Stimulated activated CD4-positive, alpha-beta T cell treated with anti-CD3 and anti-CD28 coated beads, Interleukin-1b, Interleukin-23, amount 100 ng/mL, for 1 hour (primary cell): ENCODE measurements at places on chromosomes 2 and 18.

DNA sequence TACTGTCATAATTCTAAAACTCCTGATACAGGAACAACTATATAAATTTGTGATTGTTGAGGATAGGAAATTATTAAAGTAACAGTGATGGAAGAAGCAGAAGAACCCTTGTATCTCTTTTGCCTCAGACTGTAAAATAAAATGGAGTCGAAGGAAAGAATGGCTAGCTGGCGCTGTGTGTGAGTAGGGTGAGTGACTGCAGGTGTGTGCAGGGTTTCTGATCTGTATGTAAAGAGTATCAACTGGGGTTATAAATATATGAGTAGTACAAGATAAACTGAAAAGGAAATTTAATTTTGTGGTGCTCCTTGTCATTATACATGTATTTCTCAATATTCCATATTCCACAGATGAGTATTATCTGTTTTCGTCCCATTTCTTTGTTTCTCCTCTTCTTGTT is 15.2 kb downstream of the POLI start:
- no peak for DNase-seq

- DNase-seq, result no peak
These were observed 308.3 kb downstream of the SETBP1 start for GRCh38 chr18:44988821-44989587.

GRCh38 chr2:30157616-30158015 is 10.8 kb downstream of the YPEL5 start:
- no peak for DNase-seq

DNA sequence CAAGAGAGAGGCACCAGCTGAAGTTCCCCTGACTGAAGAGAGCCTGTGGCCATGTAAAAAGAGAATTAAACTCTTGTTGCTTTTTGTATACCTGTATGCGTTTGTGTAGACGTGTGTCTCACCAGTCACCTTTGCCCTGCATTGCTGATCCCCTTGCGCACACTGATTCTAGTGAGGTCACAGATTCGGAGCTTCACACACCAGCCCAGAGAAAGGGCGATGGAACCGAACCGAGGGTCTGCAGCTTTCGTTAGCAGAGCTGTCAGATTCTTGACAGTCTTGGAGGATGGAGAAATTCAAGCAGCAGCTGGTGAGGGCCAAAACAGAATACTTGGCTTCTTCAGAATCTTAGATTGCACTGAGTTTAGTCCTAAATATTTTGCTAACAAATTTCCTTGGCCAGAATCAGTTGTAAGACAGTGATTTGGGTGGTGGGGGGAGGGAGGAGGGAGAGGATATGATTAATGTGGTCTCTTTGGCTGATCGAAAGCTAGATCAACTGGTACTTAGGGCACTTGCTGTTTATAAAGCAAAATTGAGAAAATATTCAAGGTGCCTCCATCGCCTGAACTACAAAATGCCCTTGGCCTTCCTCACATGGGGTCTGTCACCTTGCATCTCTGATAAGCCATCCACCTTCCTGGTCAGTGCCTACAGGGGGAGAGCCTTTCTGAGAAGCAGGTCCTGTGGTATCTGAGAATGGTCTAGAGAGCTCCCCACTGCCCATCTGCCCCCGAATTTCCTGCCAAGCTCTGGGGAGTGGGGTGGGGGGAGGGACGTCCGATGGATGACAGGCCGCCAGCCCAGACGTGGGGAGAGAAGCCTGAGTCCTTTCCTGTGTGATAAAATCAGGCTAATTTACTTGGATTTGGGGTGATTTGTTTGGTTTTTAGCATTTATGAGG is 123.5 kb downstream of the CABLES1 start:
- no peak for DNase-seq

GRCh38 chr2:186537019-186537418 is 51.0 kb downstream of the ZC3H15 start:
- no peak for DNase-seq

DNA sequence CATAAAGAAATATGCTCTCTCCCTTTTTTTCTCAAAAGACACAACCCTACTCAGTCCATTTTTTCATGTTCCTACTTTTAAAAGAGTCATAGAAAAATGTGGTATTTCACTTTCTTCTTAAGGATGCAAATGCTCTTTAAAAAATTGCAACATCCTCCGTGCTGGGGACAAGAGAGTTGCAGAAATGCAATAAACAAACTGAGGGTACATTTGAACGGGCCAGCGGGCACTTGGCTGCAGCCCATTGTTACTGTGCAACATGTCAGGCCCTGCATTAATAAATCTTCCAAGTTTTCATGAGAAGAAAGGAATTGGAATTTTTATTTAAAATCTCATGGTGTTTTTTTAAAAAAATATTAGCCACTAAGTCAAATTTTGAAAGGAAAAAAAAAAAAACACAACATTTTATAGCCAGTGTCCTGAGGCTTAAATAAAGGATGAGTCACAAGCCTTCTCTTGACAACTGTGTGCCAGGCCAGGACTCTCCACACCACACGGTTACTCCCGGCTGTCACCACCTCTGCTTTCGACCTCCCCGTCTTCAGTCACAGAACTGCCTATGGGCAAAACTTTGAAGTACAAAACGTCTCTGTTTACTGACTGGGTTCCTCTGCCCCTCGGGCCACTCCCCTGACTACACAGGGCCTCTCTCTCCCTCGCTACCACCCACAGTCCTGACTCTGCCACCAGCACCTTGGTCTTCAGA is 57.5 kb upstream of the MFF start:
- no peak for DNase-seq

DNA sequence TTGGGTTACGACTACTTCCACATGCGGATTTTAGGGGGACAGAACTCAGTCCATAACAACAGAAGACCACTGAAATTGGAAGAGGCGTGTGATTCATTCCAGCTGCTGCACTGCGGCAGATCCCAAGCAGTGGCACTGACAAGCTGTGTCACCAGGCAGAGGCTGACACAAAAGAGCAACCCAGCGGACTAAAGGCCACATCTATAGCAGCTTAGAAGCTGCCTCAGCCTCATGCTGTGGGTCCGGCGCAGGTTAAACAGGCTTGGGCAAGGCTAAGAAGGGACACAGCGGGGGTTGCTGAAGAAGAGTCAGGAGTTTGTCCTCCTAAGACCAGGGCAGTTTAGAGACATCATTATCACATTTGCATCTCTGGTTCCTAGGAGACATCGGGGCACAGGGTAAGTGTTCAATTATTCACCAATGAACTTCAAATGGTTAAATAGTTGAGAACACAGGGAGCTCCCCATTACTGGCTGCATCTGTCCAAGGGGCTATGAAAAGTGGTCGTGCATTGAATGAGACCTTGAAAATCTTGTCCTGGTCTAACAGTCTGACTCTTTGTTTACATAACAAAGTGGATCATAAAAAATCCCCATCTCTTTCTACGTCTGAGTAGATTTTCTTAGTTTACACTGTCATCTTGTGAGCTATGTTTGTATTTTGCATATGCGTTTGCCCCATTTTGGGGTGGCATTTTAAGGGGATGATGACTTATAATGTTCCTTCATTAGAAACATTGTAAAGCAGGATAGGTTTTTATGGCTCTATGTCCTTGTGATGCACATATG is 162.3 kb upstream of the TRIB2 start:
- DNase-seq, result no peak

DNA sequence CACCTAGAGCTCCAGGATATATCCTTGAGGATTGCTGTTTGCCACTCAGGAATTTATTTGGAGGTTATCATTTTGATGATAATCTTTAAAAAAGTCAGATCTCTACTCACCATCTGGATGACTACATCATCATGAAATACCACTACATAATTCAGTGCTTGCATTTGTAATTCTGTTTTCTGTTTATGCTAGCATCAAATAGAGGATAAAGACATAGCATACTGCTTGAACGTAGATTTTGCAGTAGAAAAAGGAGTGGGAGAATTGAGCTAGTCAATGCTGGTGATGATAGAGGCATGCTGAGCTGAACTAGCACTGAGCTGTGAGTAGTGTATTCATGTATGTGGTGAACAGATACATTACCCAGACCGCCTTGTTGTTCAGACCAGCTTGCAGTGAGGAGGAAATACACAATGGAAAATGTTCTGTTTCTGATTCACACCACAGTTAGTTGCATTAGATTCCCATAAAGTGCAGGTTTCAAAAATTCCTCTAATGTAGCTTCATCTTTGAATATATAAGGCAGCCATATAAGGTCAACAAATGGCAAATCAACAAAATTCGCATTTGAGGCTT is 68.8 kb upstream of the CDC42EP3 start:
- no peak for DNase-seq

DNA sequence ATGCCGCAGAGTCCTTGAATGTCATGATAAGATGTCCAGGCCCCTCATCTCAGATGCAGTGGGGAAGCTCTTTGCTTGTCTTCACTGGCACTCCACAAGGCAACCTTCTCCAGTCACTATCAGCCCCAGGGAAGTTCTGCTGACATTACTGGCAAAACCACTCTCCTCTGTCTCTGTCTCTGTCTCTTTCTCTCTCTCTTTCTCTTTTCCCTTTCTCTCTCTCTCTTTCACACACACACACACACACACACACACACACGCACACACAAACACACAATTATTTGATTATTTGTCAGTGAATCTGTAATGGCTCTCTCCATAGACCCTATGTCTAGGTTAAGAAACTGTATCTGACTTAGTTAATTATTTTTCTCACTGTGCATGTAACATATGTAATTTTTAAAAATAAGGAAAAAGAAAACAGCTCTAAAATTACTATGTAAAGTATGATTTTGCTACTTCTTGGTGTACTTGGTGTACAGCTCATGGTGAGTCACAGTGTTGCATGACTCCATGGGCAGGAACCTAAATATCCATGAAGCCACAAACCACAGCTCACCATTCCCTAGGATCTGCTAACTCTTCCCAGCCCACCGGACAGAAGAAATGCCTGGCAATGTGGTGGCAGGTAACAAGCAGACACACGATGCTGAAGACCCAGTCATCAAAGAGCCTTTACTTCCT is 594.9 kb upstream of the ID2 start:
- DNase-seq, result no peak

DNA sequence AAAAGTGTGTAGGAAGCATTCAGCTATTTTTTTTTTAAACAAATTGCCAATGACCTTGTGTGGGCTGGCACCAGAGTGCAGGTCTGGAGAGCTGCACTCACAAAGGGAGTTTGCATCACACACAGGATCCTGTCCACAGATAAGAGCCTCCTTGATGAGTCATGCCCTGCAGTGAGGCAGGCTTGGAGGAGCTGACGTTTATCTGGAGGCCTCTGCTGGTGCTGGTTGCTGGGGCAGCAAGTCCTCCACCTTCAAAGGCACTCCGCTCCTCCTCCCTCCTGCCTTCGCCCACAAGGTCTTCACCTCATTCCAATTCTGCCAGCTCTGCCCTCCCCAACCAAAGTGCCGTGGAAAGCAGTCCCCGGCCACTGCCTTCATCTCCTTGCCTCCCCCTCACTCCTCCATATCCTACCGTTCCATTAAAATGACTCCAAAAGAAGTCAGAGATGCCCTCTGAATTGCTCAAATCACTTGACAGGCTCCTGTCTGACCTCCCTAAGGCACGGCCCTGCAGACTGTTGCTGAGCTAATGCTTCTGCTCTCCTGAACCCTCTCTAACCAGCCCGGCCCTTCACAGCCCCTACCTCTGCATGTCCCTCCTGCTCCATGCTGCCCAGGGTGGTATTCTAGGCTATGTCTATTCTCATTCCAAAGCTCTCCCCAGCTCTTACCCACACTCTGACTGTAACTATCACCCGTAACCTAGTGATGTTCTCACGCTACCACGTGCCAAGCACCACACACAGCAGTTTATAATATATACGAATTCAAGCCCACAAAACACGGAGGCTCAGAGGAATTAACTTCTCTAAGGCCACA is 30.9 kb downstream of the LONRF2 start:
- peak; percentile 4 for DNase-seq

GRCh38 chr2:69817729-69818501 is 11.5 kb upstream of the GMCL1 start:
- no peak for DNase-seq

- no peak for DNase-seq
These were observed 96.0 kb downstream of the HNMT start for GRCh38 chr2:138060301-138060635.

DNA sequence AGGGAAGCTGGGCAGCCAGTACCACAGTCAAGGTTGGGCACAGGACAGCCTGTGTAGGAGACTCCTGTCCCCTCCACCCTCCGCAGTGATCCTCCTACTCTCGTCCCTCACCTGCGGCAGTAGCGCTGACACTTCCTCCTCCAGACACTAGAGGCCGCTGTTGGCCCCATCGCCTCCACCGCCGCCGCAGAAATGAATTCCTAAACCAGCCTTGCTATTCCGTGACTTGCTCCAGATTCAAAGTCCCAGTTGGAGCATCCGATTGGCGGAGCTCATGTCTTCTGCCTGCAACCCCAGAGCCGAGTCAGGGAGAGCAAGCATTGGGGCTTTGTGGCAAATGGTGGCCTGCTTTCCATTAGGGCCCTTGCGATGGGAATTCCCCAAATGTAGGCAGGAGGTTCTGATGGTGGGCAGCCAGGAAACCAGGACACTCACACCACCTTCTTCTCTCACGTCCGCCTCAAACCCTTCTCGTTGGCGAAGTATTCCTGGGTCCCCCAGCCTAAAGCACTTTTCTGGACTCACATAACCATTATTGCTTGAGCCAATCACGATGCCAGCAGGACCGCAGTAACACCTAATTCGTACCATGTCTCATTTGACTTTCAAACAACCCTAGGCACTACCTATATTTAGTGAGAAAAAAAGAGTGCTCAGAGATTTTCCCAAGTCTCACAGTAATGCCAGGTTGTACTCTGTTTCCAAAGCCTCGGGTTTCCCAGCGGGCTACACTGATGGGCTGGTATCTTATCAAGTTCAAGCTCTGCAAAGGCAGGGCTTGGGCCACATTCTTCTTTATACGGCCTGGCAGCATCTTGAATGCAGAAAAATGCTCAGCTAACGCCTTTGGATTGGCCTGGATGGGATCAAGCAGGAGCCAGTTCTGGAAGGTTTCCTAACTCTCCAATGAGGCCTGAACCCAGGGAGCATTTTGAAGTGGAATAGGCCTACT is 1.2 kb upstream of the DNAJB2 start:
- DNase-seq, result peak; percentile 42

DNA sequence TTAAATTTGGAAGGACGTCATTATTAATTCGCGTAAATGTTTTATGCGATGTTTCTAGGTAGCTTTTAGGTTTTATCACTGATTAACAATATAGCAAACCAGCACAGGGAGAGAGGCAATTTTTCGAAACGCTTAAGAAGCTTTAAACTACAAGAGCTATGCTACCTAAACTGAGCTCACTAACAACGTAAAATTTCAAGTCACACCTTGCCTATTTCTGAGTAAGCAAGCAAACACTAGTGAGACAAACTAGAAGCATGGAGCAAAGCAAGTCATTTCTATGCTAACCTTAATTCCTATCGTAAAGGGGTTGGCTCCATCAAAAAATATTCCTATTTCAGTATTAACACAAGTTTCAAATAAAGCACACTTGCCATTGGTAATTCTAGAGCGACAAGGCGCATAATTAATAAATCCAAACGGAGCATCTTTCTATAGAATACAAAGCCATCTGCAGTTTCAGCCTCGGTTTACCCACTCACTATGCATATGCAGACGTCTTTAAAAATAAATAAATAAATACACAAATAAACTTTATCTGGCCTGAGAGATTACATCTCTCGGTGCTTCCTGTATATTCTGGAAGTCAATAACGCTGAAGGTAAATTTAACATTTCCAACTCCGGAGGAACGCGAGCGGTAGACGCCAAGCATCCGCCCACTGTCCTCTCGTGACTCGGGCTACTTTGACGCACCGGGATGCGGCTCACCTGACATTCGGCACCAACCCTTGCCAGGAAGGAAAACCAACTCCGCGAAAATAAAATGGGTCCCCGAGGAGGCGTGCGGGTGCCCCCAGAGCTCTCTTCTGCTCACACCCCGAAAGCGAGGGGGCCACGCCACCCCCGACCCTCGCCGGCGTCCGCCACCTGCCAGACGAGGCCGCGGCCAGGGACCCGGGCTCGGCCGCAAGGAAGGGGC is 947 bp downstream of the ITSN2 start:
- DNase-seq, result peak; percentile 19

GRCh38 chr2:170298861-170299429 is 121.0 kb downstream of the MYO3B start:
- no peak for DNase-seq
